ENCODE measurements at places on chromosomes 4 and X. TPM values are rescaled to one million over a fixed set of nuclear protein-coding genes. Genes with fewer than 3 reads are reported as not detected.

The UGT2B17 gene
- total RNA-seq = not detected

The SLC38A5 gene
- total RNA-seq = 0.14 TPM

The SPANXN3 gene
- total RNA-seq = not detected

The SUPT20HL1 gene
- not detected for total RNA-seq

The CXCL3 gene
- total RNA-seq = 2.6 TPM

The RHOH gene
- 0.20 TPM for total RNA-seq

The ZGRF1 gene
- 4.2 TPM for total RNA-seq

The NWD2 gene
- total RNA-seq = not detected

The OPHN1 gene
- 1.9 TPM for total RNA-seq

The F11 gene
- not detected for total RNA-seq

The CLDN34 gene
- not detected for total RNA-seq

The PDLIM3 gene
- 0.13 TPM for total RNA-seq

The CXorf65 gene
- total RNA-seq = not detected

The CT45A3 gene
- total RNA-seq = 0.12 TPM

The SHOX gene
- 0.02 TPM for total RNA-seq

The LDOC1 gene
- 103 TPM for total RNA-seq

The CT45A8 gene
- not detected for total RNA-seq

The VCX3B gene
- not detected for total RNA-seq

The CT83 gene
- total RNA-seq = not detected

The MBNL3 gene
- total RNA-seq = not detected

The DIPK2B gene
- not detected for total RNA-seq

The BEX4 gene
- 1.7 TPM for total RNA-seq

The IQSEC2 gene
- 38.7 TPM for total RNA-seq

The CACNA1F gene
- not detected for total RNA-seq

The H2BW2 gene
- not detected for total RNA-seq

The CRMP1 gene
- total RNA-seq = 5.3 TPM

The VCX2 gene
- total RNA-seq = not detected

The PF4V1 gene
- not detected for total RNA-seq

The CT45A1 gene
- total RNA-seq = not detected

The KIAA1210 gene
- not detected for total RNA-seq

The NKX6-1 gene
- 0.48 TPM for total RNA-seq

The SMIM31 gene
- not detected for total RNA-seq

The RBM46 gene
- not detected for total RNA-seq

The XPNPEP2 gene
- not detected for total RNA-seq

The GABRQ gene
- 0.19 TPM for total RNA-seq

The KDR gene
- 0.15 TPM for total RNA-seq

The ALAS2 gene
- not detected for total RNA-seq

The DAPP1 gene
- total RNA-seq = not detected

The UBE2K gene
- 75.5 TPM for total RNA-seq

The TLR10 gene
- 0.02 TPM for total RNA-seq

The NFKB1 gene
- 18.9 TPM for total RNA-seq

The SH2D1A gene
- not detected for total RNA-seq

The HOPX gene
- total RNA-seq = not detected

The PLS3 gene
- 178 TPM for total RNA-seq

The GAGE12F gene
- total RNA-seq = not detected

The RTL3 gene
- 0.16 TPM for total RNA-seq

The RIBC1 gene
- 0.54 TPM for total RNA-seq

The HDX gene
- 2.0 TPM for total RNA-seq

The GLRA3 gene
- 0.05 TPM for total RNA-seq

The ARHGEF6 gene
- 0.14 TPM for total RNA-seq

Data from A549 treated with dexamethasone at 1 μM for 4 hours (cell line).